Kidney (tissue), 22 donors: ENCODE measurements at places on chromosomes 3 and 15. TPM values are rescaled to one million over a fixed set of nuclear protein-coding genes. Genes with fewer than 3 reads are reported as not detected.

DNA sequence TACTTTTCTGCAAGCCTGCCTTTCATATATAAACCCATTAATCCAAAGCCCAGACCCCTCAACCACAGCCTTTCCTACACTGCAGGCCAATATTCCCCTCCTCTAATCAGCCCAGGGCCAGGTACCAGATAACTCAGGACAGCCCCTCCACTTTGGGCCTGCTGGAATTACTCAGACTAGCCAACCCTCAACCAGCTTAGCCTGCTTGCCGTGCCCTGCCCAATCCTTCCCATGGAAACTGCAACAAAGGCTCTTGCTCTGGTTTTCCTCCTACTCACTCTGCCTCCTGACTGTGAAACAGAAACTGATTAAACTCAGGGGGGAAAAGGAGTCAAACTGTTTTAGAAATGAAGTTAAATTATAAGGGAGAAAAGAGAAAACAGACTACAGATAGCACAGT is 248.1 kb downstream of the KLF13 start:
- DNase-seq = no peak

GRCh38 chr3:49512781-49513355 is 41.4 kb upstream of the BSN start:
- no peak for DNase-seq

DNA sequence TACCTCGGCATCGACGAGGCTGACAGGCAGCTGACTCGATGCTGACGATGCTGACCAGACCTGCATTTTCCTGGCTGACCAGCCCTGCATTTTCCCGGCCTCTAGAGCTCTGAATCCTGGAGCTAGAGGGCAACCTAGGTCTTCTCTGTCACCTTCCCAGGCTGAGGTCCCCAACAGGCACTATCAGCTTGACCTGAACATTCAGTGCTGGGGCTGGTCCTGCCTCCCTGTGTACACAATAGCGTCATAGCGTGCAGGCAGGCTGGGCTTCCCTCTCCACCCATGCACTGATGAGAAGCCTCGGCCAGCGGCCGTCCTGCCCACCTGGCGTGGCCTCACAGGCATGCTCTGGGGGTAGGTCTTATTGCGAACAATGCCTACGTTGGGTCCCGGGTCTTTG is 62.3 kb upstream of the SNRPA1 start:
- DNase-seq = peak; percentile 39

GRCh38 chr15:60584355-60584998 is 105.5 kb upstream of the ICE2 start:
- no peak for DNase-seq

DNA sequence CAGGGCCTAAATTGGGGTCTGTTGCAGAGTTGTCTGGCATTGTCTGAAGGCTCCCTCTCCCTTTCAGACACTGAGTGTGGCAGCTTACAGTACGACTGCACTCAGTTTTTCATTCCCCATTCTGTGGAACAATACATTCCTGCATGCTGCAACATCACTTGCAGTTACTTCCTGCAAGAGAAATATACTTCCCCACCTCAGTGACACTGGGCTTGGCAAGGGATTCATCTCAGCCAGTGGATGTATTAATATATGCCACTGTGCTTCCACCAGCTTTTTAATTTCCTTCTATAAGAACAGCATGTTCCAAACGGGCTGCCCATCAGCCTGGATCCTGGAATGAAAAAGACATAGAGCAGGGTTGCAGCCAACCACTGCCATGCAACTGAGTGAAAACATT is 23.1 kb downstream of the B3GALNT1 start:
- DNase-seq = no peak

- no peak for DNase-seq
Observed at GRCh38 chr3:42067326-42067725, 23.8 kb upstream of the TRAK1 start.

DNA sequence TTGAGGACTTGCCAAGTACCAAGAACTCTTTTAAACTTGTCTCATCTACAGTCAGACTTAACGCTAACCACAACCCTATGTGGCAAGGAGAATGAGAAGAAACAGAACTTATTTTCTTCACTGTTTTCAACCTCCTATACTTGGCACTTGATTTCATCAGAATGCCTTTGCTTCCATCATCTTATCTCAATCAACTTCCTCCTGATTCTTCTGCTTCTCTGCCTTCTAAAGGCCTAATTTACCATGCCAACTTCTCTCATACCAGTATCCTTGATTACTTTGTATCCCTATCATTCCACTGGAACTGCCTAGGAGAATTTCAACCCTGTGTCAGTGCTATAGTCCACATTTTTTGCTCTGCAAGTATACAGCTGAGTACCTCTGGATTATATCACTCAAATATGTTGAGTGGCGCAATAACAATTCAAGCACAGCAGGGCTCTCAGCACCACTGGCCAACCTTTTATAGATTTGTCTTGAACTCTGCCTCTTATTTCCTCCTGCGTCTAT is 413.6 kb downstream of the ROBO1 start:
- no peak for DNase-seq

DNA sequence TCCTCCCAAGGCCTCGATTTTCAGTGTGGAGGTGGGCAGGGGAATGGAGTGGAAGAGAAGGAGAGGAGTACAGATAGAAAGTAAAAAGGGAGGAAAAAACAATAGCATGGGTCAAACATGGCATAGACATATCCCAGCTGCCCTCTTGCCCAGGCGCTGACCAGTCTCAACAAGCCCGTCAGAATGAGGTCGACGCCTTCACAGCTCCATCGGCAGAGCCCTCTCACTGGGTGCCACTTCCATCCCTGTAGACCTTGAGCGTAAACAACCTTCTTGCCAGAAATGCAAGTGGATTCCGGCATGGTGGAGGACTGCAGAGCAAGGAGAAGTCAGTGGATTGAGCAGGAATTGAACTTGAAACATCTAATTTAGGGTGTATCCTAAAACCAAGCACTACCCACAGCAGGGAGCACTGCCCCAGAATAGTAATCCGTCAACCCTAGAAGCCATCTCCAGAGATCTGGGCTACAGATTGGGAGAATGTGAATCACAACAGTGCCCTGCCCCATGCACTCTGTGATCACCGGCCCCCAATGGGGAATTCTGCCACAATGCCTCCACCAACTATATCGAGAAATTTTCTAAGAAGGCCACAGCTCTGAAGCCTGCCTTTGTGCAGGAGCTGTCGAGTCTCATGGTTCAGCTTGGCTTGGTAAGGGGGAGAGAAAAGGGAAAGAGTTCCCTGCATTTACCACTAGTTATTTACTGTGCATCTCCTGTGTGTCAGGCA is 190.1 kb downstream of the UACA start:
- no peak for DNase-seq

GRCh38 chr3:168493412-168494205 is 397.9 kb upstream of the GOLIM4 start:
- no peak for DNase-seq

DNA sequence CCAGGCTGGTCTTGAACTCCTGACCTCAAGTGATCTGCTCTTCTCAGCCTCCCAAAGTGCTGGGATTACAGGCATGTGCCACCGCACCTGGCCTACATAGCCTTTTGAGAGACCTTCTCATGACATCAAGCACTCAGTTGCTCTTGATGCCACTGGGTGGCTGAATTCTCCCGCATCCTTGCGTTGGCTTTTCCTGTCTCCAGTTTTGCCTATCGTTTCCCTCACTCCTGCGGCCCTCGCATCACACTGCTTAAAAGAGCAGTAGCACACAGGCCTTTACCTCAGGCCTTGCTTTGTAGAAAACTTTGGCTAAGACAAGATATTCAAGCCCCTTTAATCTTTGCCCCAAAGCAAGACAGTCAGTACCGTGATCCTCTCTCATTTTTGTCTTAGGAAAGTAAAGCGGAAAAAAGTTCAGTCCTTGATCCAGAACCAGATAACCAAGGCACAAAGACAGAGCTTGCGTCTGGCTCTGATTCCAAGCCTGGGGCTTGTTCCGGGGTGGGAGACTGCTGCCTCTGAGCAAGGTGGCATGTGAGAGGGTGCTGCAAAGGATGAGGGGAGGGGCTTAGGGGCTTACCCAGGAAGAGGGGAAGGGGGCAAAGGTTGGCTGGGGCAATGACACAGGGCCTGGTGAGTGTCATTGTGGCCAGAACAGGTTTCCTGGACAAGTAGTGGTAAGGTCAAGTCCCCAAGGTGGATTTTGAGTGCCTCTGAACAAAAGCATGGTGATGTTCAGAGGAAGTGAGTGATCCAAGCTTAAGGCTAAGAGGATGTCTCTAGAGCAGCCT is 175.0 kb upstream of the TLE3 start:
- DNase-seq = no peak

DNA sequence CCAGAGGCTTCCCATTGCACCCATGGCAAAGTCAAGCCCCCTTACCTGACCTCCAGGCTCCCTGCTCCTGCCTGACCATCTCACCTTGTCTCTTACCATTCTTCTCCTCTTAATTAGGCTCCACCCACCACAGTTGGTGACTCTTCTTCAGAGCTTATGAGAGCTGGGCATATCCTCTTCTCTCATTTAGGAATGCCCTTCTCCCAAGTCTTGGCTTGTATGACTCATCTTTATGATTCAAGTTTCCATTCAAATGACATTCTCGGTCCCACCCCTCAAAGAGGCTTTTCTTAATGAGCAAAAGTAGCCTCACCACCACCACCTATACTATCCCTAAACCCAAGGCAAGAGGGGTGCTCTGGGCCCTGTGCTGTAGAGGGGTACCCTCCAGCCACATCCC is 55.3 kb upstream of the NUDT16 start:
- no peak for DNase-seq

AADAC gene
- not detected for polyA plus RNA-seq

RPSA gene
- 1,249 TPM for polyA plus RNA-seq

UBA7 gene
- 29.8 TPM for polyA plus RNA-seq

TM2D3 gene
- 47.9 TPM for polyA plus RNA-seq

SPINT1 gene
- polyA plus RNA-seq = 112 TPM

ARPIN gene
- polyA plus RNA-seq = 11.7 TPM

SPATA12 gene
- polyA plus RNA-seq = not detected
